Mucosa of gallbladder (tissue), 1 donor: ENCODE measurements at places on chromosomes 6 and 20. TPM values are rescaled to one million over a fixed set of nuclear protein-coding genes. Genes with fewer than 3 reads are reported as not detected.

DNA sequence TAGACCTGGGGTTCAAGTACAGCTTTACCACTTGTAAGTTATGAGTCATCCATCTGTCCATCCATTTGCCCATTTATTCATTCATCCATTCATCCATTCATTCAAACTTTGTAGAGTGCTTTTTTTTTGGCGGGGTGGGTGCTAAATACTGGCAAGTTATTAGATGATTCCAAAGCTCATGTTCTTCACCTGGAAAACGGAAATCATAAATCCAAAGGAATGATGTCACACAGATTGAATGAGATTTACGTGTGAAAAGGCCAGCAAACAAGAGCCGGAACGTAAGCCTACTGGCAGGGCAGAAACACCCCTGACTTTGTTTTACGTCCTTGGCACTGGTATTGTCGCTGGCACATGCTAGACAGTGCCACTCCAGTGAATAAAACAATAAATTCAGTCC, 480.9 kb upstream of the CHD6 start:
- no peak for DNase-seq

- no peak for DNase-seq
These were observed 6.9 kb downstream of the ZMYND8 start for GRCh38 chr20:47349365-47350180.

GRCh38 chr20:43983359-43983758, 68.7 kb downstream of the TOX2 start:
- DNase-seq: no peak

Gene EPPIN
- total RNA-seq: not detected

Gene JPH2
- 48.9 TPM for total RNA-seq
